Amniotic epithelial cell (primary cell): ENCODE measurements at places on chromosomes 7 and 10.

- no peak for DNase-seq
Measured at GRCh38 chr10:31341552-31341951, 22.5 kb downstream of the ZEB1 start.

GRCh38 chr7:122850528-122850927 is 35.7 kb downstream of the CADPS2 start:
- DNase-seq = no peak

- DNase-seq = no peak
Measured at GRCh38 chr7:46123-46829, 146.1 kb upstream of the FAM20C start.

- DNase-seq = no peak
Measured at GRCh38 chr7:99420986-99421385, 12.2 kb downstream of the BUD31 start.

- peak; percentile 17 for DNase-seq
Measured at GRCh38 chr7:140342727-140343514, 55.4 kb downstream of the SLC37A3 start.

GRCh38 chr10:91616137-91616536 is 16.7 kb downstream of the PPP1R3C start:
- DNase-seq = no peak

DNA sequence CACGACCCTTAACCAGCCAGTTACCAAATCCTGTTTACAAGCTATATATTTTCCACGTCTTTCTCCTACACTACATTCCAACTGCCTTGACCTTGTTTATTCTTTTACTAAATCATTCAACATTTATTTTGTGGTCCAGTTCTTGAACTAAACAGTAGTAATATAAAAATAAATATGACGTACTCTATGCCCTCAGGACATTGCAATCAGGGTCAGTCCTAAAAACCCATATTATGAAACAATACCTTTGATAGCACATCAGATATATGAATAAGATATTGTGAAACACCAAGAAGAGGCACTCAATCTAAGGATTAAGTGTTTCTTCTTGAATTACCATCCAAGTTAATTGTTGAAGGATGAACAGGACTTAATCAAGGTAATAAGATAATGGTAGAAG is 52.5 kb upstream of the WNT16 start:
- DNase-seq = peak; percentile 79

DNA sequence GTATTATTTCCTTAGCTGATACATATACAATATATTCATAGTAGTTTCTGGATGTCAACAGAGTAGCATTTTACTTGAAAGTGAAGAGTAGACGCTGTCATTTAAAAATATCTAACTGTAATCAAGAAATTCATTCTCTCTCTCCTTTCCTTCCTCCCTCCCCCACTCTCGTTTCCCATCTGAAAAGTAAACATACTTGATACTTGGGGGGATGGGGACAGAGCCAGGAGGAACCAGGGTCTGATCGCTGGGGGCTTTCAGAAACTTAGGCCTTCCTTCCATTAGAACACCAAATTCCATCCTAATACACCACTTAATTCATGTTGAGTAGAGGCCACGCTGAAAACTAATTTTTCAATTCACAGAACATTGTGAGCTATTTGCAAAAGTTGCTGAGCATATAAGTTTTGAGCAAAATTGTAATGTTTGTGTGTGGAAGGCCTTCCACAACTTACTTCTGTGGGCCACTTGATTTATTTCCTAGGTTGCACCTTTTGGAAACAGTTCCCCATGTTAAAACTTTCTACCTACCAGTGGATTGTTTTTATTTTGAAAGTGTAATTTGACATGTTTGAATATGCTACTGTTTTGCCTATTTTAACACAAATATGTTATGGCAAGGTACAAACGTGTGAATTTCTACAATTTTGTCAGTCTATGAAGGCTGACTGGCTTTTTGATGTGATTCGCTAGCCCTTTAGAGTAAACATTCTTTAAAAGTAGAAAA is 35.2 kb downstream of the CNPY1 start:
- DNase-seq = no peak
